Natural killer cell (primary cell): ENCODE measurements at places on chromosomes 4 and X. TPM values are rescaled to one million over a fixed set of nuclear protein-coding genes. Genes with fewer than 3 reads are reported as not detected.

- no peak for DNase-seq
Measured at GRCh38 chr4:163195247-163195765, 28.6 kb upstream of the NAF1 start.

DNA sequence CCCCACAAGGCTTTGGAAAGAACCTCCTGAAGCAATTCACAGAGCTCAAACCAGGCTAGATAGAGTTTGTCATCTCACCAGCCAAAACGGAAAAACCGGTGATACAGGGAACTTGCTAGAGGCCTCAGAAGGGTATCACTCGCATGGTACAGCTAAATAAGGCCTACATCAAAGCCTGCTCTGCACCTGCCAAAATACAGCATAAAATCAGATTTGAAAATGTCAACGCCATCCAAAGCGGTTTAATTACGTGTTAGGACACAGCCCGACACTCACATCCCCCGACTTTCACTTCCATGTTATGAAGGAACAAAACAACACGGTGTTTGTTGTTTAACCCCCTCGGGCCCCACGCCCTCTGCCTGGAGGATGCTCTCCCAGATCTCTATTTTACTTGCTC is 65.0 kb downstream of the MAPK10 start:
- no peak for DNase-seq

The RASSF6 gene
- total RNA-seq, result not detected

DNA sequence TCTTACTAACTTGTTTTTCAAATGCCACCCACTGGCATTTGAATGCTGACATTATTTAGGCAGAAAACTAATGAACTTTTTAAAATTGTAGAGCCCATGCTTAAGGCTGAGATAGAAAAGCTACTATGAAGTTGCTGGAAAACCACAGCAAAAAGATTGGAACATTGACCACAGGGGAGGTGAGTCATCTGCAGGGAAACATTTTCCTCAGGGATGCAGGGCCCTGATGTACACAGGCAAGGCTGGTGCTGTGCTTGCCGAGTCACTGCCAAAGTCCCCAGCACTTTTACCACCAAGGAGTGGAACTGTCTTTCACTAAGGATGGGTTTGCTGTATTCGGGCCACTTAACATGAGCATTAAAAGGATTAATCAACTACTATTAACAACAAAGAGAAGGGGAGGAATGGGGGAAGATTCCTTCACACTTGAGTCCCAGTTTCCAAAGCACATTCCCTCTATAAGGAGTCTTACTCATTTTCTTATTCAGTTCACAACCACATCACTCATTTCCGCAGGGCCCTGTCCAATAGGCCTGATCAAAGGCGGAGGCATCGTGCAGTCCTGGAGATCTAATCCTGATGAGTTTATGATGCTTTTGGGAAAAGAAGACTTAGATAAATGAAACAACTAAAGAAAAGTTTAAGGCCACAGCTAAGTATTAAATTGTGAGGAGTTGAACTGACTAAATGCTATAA is 202.9 kb upstream of the NPY2R start:
- no peak for DNase-seq

DNA sequence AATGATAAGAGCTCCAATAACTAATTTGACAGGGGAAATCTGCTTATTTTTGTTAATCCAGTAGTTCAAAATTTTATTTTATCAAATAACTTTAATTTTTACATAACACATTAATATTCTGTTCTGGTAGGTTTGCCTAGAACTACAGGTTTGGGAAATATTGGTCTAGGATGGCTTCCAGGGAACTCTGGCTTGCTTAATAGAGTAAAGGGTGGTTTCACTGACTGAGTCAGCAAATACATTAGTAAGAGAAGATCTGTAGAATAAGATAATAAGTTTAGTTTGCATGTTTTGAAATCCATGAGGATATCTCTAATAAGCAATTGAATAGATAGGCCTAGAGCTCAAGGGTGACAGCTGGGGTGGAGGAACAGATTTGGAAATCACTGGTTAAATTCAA is 500.7 kb downstream of the ZNF674 start:
- no peak for DNase-seq
